ENCODE measurements at places on chromosomes 13 and 19. TPM values are rescaled to one million over a fixed set of nuclear protein-coding genes. Genes with fewer than 3 reads are reported as not detected.

DNA sequence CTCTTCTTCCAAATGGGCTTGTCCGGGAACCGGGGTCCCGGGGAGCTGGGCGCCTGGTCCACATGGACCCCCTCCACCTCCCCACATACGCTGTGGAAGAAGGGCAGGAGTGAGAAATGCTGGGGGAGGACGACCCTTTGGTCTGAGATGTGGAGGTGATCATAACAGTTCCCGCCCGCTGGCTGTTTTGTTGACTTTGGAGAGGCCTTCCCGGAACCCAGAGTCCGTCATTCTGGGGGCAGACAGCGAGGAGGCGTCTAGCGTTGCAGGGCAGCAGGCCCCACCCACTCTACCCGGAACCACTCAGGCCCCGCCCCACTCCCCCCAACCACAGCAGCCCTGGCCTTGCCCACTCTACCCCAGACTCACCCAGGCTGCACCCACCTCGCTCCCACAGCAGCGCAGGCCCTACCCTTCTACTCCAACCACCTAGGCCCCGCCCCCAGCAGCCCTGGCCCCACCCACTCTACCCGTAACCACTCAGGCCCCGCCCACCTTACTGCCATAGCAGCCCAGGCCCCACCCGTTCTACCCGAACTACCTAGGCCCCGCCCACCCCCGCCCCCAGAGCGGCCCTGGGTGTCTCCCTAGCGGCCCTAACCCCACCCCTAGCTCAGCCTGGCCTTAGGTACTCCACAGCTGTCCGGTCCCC lies 7.1 kb downstream of the GPR108 start:
- no peak overlapping the region for H3K4me3 ChIP-seq
- H3K27ac ChIP-seq: no peak overlapping the region
- no peak for DNase-seq
- no peaks in the 10 kb centered on the region for H3K4me1 ChIP-seq

Gene ZNF723
- total RNA-seq: not detected

Gene EEF1AKMT1
- total RNA-seq: 10.6 TPM

Gene RFPL4AL1
- not detected for total RNA-seq

Gene MCF2L
- 14.6 TPM for total RNA-seq

Gene IZUMO4
- 1.9 TPM for total RNA-seq

- peaks cover 6% of the 10 kb centered on the region for H3K4me1 ChIP-seq
- H3K27ac ChIP-seq: no peak overlapping the region
- H3K27me3 ChIP-seq: no peaks in the 10 kb centered on the region
- H3K36me3 ChIP-seq: no peaks in the 10 kb centered on the region
- DNase-seq: no peak
Observed at GRCh38 chr13:20340759-20341171, 108.6 kb upstream of the GJB6 start.

DNA sequence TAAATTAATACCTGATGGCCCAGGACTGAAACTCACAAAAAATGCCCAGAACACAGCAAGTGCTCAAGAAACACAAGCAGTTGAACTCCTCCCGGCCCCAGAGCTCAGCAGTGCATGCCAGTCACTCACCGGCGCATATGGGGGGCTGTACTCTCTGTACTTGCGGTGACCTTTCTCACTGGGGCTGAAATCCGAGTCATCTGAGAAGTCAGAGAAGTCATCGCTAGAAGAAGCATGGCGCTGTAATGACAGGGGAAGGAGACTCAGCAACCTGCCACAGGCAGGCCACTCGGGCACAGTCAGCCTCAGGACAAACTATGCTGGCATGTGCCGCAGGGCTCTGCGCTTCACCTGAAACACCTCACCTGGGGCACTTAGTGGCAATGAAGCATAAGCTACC lies 19.7 kb downstream of the ZC3H4 start:
- H3K27me3 ChIP-seq: no peaks in the 10 kb centered on the region
- H3K36me3 ChIP-seq: peaks cover 84% of the 10 kb centered on the region
- DNase-seq: no peak
- H3K27ac ChIP-seq: no peak overlapping the region
- no peaks in the 10 kb centered on the region for H3K4me1 ChIP-seq
- no peak overlapping the region for H3K4me3 ChIP-seq

- no peaks in the 10 kb centered on the region for H3K4me1 ChIP-seq
- H3K27ac ChIP-seq: no peak overlapping the region
- H3K4me3 ChIP-seq: no peak overlapping the region
- no peaks in the 10 kb centered on the region for H3K27me3 ChIP-seq
Observed at GRCh38 chr13:52838433-52839107, 9.9 kb downstream of the PCDH8 start.

Gene CD33
- total RNA-seq: not detected

GRCh38 chr13:27170516-27171243 lies 931 bp downstream of the USP12 start:
- H3K27ac ChIP-seq: peak overlapping the region; percentile 57
- peak; percentile 44 for DNase-seq
- H3K4me3 ChIP-seq: peak overlapping the region; percentile 61

Gene MAST1
- total RNA-seq: not detected

DNA sequence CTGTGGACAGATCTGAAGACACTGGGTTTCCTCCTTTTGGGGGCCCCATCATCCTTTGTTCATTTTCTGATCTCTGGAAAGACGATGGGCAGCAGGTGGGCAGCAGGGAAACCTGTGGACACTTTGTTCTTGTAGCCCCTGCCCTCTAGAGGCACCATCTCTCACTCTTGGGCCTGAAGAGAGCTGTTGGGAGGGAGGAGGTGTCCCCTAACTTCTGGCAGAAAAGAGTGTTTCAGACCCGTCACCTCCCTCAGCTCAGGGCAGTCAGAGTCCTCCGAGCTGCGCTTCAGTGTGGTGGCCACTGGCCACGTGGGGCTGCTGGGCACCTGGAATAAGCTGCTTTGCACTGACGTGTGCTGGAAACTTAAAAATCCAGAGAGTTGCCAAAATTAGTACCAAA lies 26.9 kb upstream of the RNF17 start:
- no peaks in the 10 kb centered on the region for H3K27me3 ChIP-seq
- no peak for DNase-seq
- no peak overlapping the region for H3K27ac ChIP-seq
- no peaks in the 10 kb centered on the region for H3K36me3 ChIP-seq

DNA sequence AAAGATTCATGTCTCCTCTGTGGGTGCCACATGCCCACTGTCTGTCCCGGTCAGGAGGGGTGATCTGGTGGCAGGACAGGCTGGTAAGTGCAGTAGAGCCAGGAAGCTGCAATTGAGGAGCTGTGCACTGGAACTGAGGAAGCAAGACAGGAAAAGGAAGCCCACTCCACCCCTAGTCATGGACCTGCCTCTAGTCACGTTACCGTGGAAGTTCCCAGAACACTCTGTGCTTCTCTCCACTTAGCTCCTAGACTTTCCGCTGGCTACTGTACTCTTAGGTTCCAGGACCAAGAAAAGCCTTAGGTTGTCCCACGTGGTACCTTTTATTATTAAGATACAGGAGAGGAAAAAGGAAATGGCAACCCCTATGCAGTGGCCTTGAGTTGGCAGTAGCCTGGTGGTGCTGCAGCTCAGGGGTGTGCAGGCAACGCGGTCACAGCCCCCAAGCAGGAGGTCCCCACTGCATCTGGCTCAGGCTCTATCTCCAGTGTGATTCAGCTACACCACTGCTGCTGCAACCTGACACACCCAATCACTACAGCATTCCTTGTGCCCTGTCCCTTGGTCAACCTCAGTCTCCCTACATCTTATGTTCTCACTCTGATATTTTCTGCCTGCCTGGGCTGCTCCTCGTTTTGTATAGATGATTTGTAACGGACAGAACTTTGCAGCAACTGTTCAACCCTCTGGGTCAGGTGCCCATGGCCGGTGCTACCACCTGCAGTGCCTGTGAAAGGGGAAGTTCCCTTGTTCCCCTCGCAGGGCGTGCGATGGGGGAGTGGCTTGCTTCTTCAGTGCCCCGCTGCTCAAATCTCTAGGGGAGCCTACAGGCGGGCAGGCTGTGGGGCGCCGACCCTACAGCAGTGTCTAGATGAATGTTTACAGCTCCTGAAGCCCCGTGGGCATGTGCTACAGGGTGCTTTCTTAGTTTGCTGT lies 24.4 kb upstream of the GPR12 start:
- H3K27ac ChIP-seq: no peak overlapping the region
- DNase-seq: no peak
- H3K27me3 ChIP-seq: peaks cover 7% of the 10 kb centered on the region
- H3K4me3 ChIP-seq: no peak overlapping the region
- no peaks in the 10 kb centered on the region for H3K4me1 ChIP-seq
- no peaks in the 10 kb centered on the region for H3K36me3 ChIP-seq

DNA sequence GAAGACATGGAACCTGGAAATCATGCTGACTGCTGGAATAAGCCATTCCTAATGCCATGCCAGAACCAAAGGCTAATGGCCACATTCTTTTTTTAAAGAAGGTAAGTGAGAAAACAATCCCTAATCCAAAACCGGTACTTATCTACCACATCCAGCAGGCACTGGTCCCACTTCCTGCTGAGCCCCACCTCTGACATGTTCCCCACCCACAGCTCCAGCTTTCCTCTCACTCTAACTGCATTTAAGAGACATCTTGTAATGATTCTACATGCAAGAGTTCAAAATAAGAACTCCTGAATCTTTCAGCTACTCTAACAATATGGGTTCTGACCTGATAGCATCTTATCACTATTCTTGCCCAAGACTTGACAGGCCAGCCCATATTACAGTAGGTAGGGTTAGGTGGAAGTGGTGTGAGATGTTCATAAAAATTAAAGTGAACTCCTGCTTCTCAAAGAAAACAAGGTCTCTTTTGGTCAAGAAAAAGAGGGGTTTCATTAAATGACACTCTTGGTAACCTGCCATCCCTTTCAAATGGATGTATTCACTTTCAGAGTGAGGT lies 41.9 kb downstream of the N4BP2L2 start:
- H3K36me3 ChIP-seq: no peaks in the 10 kb centered on the region
- no peak overlapping the region for H3K27ac ChIP-seq
- no peak overlapping the region for H3K4me3 ChIP-seq
- H3K4me1 ChIP-seq: no peaks in the 10 kb centered on the region
- no peak for DNase-seq
- no peaks in the 10 kb centered on the region for H3K27me3 ChIP-seq

Gene SPRED3
- 1.0 TPM for total RNA-seq

Gene ZNF808
- 12.8 TPM for total RNA-seq

Gene RASGRP4
- not detected for total RNA-seq

DNA sequence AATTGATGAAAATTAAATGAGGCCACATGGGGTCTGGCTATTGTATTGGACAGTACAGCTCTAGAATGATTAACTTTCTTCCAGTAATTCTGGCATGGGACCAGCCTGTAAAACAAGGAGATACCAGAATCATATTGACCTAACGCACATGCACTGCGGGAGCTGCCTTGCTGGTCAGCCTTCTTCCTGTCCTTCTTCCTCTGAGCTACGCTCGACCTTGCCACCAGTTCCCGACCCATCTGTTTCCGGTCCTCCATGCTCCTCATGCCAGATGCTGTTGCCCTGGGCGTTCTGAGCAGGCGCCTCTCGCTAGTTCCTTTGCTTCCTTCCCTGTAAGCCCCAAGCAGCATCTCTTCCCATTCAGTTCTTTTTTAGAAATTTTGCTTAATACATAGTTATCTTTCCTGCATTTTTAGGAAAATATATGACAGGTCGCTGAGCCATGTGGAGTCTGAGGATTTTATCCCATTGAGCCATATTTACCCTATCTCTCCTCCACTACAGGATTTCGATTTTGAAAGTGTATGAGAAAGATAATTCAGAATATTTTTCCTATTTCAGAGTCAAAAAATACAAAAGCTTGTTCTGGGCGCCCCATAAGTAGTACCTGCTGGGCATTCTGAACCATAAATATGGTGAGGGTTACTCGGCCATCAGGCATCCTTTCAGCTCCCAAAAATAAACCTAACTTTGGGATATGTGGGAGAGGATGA lies 38.6 kb downstream of the TNFRSF19 start:
- no peak overlapping the region for H3K27ac ChIP-seq
- H3K27me3 ChIP-seq: no peaks in the 10 kb centered on the region
- H3K4me3 ChIP-seq: no peak overlapping the region
- H3K36me3 ChIP-seq: no peaks in the 10 kb centered on the region
- H3K4me1 ChIP-seq: peaks cover 4% of the 10 kb centered on the region
- DNase-seq: no peak

Gene ICAM5
- 0.79 TPM for total RNA-seq

- no peak overlapping the region for H3K27ac ChIP-seq
- no peaks in the 10 kb centered on the region for H3K4me1 ChIP-seq
- DNase-seq: no peak
- H3K4me3 ChIP-seq: no peak overlapping the region
Observed at GRCh38 chr13:60093425-60094019, 70.2 kb downstream of the DIAPH3 start.

DNA sequence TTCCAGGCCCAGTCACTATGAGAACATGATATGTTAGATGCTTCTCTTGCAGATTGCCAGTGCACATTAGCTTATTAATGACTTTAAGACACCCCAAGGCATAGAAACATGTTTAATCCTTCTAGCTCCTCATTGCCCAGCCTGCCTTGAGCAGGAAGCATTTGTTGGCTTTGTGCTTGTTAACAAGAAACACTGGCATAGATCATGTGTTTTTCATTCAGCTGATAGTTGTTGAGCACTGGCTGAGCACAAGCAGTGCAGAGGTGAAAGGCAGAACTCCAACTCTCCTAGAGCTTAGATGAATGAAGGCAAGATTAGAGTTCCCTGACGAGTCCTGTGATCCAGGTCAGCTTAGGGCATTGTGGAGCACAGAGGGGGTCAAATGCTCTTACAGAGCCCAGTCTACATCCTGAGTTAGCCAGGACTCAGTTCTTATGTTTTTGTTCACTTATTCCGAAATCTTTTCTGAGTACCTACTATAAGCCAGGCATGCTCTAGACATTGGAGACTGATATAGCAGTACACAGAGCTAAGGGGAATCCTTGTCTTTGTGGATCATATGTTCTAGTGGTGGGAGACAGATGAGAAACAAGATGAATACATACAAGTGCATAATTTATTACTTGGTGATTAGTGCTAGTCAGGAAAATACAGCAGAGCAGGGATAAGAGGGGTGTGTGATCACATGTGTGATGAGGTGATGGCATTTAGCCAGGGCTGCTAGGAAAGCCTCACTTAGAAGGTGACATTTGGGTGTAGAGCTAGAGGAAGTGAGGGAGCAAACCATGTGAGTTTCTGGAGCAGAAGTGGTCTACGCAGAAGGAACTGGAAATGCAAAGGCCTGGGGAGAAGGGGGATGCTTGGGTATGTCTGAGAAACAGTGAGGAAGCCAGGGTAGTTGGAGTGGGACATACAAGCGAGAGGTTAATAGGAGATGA lies 101.2 kb downstream of the WASF3 start:
- H3K27ac ChIP-seq: no peak overlapping the region
- H3K4me3 ChIP-seq: no peak overlapping the region
- H3K36me3 ChIP-seq: no peaks in the 10 kb centered on the region

DNA sequence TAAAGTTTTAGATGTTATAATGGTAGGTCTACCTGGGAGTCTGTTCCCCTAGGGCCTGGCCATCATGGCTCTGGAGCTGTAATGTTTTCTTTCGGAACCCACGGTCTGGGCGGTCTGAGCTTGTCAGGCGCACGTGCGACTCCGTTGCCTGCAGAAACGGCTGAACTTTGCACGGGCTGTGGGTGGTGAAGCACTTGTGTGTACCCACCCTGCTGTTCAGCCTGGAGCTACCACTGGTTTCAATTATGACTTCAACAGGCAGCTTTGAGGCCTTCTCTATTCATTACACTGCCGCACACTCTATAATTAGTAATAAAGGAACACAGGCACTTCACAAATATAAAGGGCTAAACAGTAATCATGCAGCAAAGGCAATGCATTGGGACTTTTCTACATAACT lies 6.0 kb downstream of the PCDH8 start:
- H3K4me1 ChIP-seq: no peaks in the 10 kb centered on the region
- H3K4me3 ChIP-seq: no peak overlapping the region
- H3K36me3 ChIP-seq: no peaks in the 10 kb centered on the region
- DNase-seq: no peak
- no peaks in the 10 kb centered on the region for H3K27me3 ChIP-seq

Gene FCHO1
- 0.63 TPM for total RNA-seq

- no peaks in the 10 kb centered on the region for H3K27me3 ChIP-seq
- no peak for DNase-seq
- H3K4me3 ChIP-seq: peak overlapping the region; percentile 96
- H3K36me3 ChIP-seq: peaks cover 63% of the 10 kb centered on the region
- H3K4me1 ChIP-seq: peaks cover 45% of the 10 kb centered on the region
Observed at GRCh38 chr19:55406091-55406825, 1.3 kb downstream of the UBE2S start.

Gene ANKRD24
- total RNA-seq: 0.05 TPM

Measured in SJSA1 (cell line).